ENCODE measurements at places on chromosomes 16 and 17.

DNA sequence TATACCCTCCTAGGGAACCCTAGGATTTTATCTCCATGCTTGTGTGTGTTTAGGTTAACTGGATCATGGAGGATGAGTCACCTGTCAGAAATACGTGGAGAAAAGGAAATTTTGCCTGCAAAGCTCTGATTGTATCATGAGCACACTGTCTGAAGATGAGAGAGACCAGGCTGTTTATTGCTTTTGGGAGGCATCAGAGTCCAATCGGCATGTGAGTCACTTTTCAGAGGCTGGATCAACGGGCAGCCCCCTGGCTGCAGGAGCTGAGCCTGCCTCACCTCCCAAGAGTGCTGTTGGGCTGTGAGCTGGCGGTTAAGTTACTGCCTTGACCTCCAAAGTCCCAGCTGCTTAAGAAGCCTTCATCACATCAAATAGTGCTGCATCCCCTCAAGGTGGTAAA is 41.5 kb upstream of the MED9 start:
- no peak for DNase-seq

GRCh38 chr17:34319039-34319483 is at the start of gene CCL8:
TSS of gene CCL8 (plus strand) at chr17:34319435. CDS start at chr17:34319502, 67 bp downstream.
- no peak for DNase-seq

- peak; percentile 69 for DNase-seq
Observed at GRCh38 chr16:72311426-72311825, 139.5 kb upstream of the PMFBP1 start.

DNA sequence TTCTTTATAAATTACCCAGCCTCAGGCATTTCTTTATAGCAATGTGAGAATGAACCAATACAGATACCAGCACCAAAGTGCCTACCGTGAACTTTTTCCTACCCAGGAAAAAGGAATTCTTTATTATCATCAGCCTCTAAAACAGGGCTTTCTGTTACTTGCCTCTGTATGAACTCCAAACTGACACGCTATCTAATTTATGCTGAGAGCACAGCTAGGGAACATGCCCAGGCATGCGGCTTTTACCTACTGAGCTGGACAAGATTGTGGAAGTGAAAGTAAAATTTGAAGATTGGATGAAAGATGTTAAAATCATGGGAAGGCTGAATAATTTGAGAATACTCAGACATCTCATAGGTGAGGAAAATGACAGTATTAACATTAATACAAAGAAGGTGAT is 24.4 kb upstream of the ADCY9 start:
- DNase-seq, result no peak

DNA sequence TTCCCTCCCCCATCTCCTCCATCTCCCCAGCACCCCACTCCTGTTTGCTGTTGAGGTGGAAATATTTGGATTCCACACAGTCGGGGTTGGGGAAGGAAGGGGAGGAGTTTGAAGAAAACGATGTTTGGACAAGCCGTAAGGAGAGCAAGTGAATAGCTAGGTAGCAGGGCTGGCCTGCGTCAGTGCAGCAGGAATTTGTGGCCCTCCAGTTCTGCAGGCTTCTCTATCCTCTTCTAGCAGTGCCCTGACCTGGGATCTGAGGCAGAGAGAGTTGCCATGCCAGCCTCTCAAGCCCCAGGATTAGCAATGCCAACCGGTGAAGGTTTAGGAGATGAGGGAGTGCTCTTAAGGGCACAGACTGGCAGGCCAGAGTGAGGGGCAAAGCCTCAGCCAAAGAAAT is 12.5 kb downstream of the TLCD2 start:
- no peak for DNase-seq

DNA sequence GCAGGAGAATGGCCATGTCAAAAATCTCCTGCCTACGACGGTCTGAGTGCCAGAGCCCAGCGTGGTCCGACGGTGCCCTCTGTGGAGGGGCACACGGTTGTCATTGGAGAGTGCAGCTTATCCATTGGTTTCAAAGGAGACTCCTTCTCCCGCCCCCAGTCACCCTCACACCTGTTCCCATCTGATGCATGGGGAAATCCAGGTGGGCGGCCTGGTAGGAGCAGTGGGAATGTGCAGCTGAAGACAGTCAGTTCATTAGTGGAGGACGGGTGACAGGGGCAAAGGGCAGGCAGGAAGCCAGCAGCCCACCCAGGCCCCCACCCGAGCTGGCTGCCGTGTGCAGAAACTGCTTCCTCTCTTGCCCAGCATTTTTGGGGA is 162.3 kb downstream of the IRF8 start:
- DNase-seq, result no peak

- no peak for DNase-seq
Observed at GRCh38 chr17:81251709-81252301, 12.7 kb downstream of the NDUFAF8 start.

- DNase-seq, result no peak
Observed at GRCh38 chr17:77366558-77367245, 225.9 kb downstream of the SEC14L1 start.

DNA sequence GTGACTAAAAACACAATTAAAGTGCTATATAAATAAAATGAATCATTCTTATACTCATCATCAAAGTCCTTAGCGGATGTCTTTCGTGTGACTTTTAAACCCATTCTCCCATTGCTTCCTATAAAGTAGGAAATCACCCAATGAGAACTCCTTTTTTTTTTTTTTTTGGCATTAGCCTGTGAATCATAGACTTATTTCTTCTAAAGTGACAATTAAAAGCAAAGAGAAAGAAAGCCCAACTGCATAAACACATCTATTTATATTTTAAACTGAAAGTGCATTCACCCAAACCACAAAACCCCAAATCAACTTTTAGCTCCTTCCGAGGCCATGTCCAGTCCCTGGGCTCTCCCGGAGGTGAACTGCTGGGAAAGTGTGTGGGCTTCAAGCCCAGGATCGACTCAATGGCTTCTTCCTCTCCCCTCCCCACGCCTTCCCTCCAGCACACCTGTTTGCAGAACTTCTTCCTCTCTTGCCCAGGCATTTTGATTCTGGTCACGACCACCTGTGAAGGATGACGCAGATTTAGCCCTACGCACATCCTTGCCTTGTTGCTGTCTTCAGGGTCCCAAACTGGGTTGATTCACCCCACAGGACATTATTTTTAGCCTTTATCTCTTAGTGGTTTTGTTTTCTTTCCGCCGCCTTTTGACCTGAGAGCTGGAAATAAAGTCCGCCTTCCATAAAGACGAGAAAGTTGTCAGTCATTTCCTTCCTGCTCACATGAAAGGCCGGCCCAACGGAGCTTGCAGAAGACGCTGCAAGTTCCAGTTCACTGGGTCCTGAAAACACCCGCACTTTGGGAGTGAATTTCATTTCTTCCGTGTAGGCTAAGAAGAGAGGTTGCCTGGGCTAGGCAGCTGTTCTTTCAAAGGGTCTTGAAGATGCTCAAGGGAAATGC is 166.8 kb downstream of the MAP2K6 start:
- DNase-seq, result no peak

GRCh38 chr17:51180486-51180885 is 14.3 kb downstream of the NME2 start:
- no peak for DNase-seq

DNA sequence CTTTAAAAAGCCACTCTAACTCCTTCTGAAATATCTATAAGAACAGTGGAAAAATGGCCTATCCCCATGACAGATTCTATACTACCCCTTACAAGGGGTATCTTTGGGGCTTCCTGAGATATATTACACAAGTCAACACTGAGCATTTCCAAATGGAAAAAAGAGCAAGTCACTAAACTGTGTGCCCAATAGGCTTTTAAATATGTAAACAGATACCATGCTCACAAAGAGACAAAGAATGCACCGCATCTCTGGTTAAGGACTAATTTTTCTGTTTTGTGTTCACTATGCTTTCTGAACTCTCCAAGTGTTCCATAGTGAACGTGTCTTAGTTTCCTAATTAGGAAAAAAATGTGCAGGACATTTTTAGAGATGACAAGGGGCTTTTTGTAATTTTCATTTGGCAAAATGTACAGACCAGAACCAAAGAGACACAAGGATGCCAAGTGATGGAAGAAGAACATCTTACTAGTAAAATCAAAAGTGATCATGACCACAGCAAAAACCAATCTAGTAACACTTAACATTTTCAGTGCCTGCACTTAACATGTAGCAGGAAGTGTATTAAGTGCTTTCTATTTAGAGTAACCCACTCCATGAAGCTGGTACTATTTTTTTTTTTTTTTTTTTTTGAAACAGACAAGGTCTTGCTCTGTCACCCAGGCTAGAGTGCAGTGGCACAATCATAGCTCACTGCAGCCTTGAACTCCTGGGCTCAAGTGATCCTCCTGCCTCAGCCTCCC is 21.5 kb downstream of the MYH11 start:
- DNase-seq, result no peak

DNA sequence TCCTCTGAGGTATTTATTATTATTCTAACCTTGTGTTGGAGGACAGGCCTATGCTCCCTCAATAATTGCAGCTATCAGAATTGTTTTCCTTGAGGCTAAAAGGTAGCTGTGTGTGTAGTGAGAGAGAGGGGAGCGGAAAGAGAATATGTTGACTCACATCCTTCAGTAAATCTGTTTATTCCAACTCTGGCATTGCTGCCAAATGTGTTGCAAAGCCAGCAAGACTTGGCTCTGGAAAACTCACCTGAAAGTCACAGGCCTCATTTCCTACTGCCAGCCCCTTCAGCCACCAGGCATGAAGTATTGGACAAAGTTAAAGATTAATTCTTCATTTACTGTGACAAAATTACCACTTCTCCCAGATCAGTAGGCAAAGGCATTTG is 9.6 kb downstream of the CA10 start:
- DNase-seq, result no peak

GRCh38 chr17:68775318-68775717 is 174.2 kb upstream of the FAM20A start:
- no peak for DNase-seq

- DNase-seq, result no peak
Observed at GRCh38 chr17:30230596-30231125, 4.8 kb downstream of the SLC6A4 start.

DNA sequence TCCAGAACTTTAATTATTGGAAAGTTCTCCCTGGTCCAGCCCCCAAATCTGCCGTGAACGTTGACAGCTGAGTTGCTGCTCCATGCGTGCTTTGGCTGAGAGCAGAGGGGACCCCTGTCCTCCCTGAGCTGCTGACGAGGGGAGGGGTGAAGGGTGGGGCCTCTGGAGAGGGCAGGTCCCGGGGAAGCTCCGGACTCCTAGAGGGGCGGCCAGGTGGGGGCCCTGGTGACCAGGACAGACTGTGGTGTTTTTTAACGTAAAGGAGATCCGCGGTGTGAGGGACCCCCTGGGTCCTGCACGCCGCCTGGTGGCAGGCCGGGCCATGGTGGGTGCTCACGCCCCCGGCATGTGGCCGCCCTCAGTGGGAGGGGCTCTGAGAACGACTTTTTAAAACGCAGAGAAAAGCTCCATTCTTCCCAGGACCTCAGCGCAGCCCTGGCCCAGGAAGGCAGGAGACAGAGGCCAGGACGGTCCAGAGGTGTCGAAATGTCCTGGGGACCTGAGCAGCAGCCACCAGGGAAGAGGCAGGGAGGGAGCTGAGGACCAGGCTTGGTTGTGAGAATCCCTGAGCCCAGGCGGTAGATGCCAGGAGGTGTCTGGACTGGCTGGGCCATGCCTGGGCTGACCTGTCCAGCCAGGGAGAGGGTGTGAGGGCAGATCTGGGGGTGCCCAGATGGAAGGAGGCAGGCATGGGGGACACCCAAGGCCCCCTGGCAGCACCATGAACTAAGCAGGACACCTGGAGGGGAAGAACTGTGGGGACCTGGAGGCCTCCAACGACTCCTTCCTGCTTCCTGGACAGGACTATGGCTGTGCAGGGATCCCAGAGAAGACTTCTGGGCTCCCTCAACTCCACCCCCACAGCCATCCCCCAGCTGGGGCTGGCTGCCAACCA is at the start of gene MC1R:
MC1R (plus strand) TSS at position 410 of the 895 bp plus-strand sequence; CDS start at position 807, 397 bp downstream.
- no peak for DNase-seq

DNA sequence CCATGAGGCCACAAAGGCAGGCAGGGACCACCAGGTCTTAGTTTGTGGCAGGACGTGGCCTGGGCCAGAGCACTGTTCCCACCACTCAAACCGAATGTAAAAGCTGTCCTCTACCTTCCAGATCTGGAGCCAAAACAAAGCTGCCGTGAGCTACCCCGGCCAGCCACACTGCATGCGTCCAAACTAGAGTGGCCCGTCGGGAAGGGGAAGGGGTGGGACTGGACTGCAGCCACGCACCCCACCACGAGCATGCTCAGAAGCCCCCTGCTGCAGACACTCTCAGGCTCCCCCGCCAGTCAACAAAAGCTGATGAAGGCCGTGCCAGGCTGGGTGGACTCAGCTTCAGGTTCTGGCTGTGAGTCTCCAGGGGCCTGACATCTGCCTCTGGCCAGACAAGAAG is 15.2 kb downstream of the SLC13A5 start:
- no peak for DNase-seq

GRCh38 chr17:8332688-8333087 is 7.0 kb upstream of the ODF4 start:
- DNase-seq, result no peak

DNA sequence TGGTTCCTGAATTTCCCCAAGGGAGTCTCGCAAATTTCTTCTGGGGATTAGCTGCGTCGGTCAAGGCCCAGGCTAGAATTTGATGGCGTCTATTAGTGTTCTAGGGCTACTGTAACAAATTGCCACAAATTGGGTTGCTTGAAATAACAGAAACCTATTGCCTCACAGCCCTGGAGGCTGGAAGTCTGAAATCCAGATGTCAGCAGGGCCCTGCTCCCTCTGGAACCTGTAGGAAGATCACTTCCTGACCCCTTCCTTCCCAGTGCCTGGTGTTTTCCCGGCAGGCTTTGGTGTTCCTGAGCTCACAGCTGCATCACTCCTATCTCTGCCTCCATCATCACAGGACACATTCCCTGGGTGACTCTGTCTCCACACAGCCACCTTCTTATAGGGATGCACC is 24.4 kb downstream of the DHRS7C start:
- DNase-seq, result no peak

DNA sequence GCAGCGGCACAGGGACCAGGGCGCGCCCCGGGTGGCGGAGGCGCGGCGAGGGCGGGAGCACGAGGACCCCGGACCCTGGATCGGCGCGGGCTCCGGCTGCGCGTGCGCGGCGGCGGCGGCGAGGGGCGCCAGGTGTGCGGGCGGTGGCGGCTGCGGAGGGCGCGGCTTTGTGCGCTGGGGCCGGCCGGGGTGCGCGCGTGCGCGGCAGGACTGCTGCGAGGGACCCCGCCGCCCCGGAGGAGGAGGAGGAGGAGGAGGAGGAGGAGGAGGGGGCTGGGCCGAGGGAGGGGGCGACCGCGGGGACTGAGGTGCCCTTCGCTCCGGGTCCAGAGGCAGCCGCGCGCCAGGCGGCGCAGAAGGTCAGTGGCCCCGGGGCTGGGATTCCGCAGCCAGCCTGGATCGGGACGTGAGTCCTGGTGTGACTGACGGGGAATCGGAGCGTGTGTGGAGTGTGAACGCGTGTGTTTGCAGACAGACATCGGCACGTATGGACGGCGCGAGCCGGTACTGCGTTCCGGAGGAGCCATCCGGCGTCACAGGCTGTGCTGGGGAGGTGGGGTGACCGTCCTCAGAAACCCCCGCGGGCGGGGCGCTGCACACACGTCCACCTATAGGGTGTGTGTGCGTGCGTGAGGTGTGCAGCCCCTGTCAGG is 19.5 kb upstream of the RAP1GAP2 start:
- no peak for DNase-seq

GRCh38 chr17:46199379-46199778 is 6.2 kb upstream of the KANSL1 start:
- no peak for DNase-seq

- DNase-seq, result no peak
Observed at GRCh38 chr16:27795992-27796614, 246.2 kb downstream of the KATNIP start.

GRCh38 chr17:22090263-22090935 is 398.1 kb downstream of the KCNJ18 start:
- no peak for DNase-seq

GRCh38 chr16:26765087-26765486 is 301.6 kb upstream of the C16orf82 start:
- no peak for DNase-seq

- no peak for DNase-seq
Observed at GRCh38 chr17:52505601-52506000, 347.1 kb upstream of the CA10 start.
